ENCODE measurements at places on chromosomes 2 and 18. TPM values are rescaled to one million over a fixed set of nuclear protein-coding genes. Genes with fewer than 3 reads are reported as not detected.

Gene DSG1
- total RNA-seq = not detected

Gene SERPINB10
- total RNA-seq = not detected

Gene LHCGR
- total RNA-seq = not detected

Gene ANKRD29
- 0.25 TPM for total RNA-seq

Gene PRKAG3
- total RNA-seq = not detected

Gene CYS1
- total RNA-seq = 0.17 TPM

Gene TWSG1
- 6.1 TPM for total RNA-seq

Gene TACR1
- not detected for total RNA-seq

Gene ACTR1B
- 62.9 TPM for total RNA-seq

Gene SLC9A4
- total RNA-seq = 0.07 TPM

Gene NEB
- total RNA-seq = 0.40 TPM

Gene FNDC4
- not detected for total RNA-seq

Gene CABLES1
- total RNA-seq = 2.1 TPM

Gene SLC11A1
- total RNA-seq = 0.17 TPM

Gene UGT1A4
- not detected for total RNA-seq

Gene SKA1
- total RNA-seq = 44.1 TPM

Gene DES
- not detected for total RNA-seq

Gene NOSTRIN
- not detected for total RNA-seq

- no peak overlapping the region for H3K4me3 ChIP-seq
- H3K27me3 ChIP-seq = no peaks in the 10 kb centered on the region
- H3K27ac ChIP-seq = no peak overlapping the region
- DNase-seq = no peak
These were observed 148.4 kb downstream of the PRKCE start for GRCh38 chr2:45799679-45800381.

- H3K4me3 ChIP-seq = no peak overlapping the region
- no peak overlapping the region for H3K27ac ChIP-seq
- H3K36me3 ChIP-seq = no peaks in the 10 kb centered on the region
- peaks cover 42% of the 10 kb centered on the region for H3K27me3 ChIP-seq
- no peak for DNase-seq
These were observed 344.2 kb downstream of the MTX2 start for GRCh38 chr2:176613323-176613987.

DNA sequence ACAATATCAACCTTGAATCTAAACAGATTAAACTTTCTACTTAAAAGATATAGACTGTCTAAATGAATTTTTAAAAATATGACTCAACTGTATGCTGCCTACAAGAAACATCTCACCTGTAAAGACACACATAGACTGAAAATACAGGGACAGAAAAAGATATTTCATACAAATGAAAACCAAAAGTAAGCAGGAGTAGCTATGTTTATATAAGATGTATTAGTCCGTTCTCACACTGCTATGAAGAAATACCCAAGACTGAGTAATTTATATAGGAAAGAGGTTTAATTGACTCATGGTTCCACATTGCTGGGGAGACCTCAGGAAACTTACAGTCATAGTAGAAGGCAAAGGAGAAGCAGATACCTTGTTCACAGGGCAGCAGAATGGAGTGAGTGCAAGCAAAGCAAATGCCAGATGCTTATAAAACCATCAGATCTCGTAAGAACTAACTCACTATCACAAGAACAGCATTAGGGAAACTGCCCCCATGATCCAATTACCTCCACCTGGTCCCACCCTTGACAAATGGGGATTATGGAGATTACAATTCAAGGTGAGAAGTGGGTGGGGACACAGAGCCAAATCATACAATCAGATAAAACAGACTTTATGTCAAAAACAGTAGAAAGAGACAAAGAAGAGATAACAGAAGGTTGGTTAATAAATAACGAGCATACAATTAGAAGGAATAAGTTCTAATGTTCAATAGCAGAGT, 214.4 kb upstream of the SLC39A10 start:
- H3K27ac ChIP-seq = peak overlapping the region; percentile 37
- no peak for DNase-seq
- no peak overlapping the region for H3K4me3 ChIP-seq

DNA sequence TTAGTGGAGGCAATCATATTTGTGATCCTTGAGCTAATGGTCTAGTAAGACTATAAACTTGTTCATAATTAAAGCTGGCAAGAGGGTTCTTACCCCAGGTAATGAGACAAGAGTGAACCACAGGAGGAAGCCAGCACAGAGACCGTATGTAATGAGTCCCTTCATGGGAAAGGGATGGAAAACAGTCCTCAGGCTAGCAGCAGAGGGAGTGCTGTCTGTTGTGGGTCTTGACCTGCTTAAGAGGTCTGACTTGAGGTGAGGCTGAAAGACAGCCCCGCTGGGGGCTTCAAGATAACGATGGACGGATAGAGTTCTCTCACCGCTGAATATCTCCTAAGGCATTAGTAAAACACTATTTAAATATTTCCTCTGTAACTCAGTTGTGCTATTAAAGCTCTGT, 16.2 kb upstream of the POLE4 start:
- no peaks in the 10 kb centered on the region for H3K27me3 ChIP-seq
- peaks cover 2% of the 10 kb centered on the region for H3K36me3 ChIP-seq
- DNase-seq = no peak

- H3K27ac ChIP-seq = no peak overlapping the region
- H3K4me3 ChIP-seq = no peak overlapping the region
- H3K4me1 ChIP-seq = no peaks in the 10 kb centered on the region
- no peak for DNase-seq
These were observed 387.6 kb downstream of the DCDC2C start for GRCh38 chr2:4090668-4091630.

- H3K27me3 ChIP-seq = no peaks in the 10 kb centered on the region
- H3K27ac ChIP-seq = no peak overlapping the region
- no peaks in the 10 kb centered on the region for H3K4me1 ChIP-seq
These were observed 418.2 kb upstream of the ZEB2 start for GRCh38 chr2:144937910-144938709.

DNA sequence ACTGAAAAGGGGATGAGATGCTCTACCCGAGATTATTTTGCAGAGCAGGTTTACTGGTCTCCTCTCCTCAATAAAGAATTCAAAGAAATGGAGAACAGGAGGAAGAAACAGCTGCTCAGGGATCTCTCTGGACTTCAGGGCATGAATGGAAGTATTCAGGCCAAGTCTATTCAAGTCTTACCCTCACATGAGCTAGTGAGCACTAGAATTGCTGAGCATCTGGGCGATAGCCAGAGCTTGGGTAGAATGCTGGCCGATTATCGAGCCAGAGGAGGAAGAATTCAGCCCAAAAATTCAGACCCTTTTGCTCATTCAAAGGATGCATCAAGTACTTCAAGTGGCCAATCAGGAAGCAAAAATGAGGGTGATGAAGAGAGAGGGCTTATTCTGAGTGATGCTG, 60.0 kb downstream of the PIKFYVE start:
- DNase-seq = no peak
- peaks cover 57% of the 10 kb centered on the region for H3K36me3 ChIP-seq
- no peaks in the 10 kb centered on the region for H3K27me3 ChIP-seq
- no peak overlapping the region for H3K4me3 ChIP-seq

DNA sequence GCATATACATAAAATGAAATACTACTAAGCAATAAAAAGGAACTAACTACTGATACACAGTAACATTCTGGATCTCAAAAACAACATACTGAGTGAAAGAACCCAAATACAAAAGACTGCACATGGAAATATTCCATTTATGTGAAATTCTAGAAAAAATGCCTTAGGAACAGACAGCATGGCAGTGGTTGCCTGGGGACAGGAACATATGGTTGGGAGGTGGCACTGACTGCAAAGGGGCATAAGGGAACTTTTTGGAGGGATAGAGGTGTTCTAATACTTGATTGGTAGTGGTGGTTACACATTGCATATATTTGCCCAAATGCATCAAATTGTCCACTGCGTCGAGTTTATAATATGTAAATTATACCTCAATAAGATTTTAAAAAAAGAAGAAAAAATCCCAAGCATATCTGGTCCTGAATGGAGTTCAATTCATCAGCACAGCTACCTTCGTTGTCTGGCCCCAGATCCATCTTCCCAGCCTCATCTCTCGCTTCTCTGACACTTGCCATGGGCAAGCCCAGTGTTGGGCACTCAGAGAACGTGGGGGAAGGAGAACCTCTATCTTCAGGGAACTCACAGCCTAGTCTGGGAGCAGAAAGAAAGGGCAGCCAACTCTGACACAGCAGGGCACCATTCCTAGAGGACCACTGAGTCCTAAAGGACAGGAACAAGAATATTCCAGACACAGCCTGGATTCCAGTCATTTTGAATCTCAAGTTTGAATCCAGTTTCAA, 8.6 kb upstream of the SMAD4 start:
- no peaks in the 10 kb centered on the region for H3K4me1 ChIP-seq
- DNase-seq = no peak
- no peak overlapping the region for H3K4me3 ChIP-seq
- peaks cover 8% of the 10 kb centered on the region for H3K36me3 ChIP-seq

DNA sequence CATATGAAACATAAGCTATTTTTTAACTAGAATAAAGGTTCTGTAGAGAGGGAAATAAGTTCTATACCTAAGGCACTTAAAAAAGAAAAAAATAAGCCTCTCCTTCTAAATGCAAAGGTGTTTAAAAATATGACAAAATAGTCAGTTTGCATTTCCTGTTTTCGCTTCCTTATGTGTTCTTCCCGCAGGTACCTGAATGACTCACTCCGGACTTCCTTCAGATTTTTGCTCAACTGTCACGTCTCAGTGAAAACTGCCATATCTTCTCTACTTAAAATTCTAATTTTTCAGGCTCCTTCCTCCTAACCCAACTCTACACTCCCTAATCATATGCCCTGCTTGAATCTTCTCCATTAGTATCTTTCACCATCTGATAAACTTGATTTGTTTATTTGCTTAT, 1333.1 kb downstream of the LRP1B start:
- H3K27ac ChIP-seq = no peak overlapping the region
- H3K27me3 ChIP-seq = no peaks in the 10 kb centered on the region
- H3K4me3 ChIP-seq = no peak overlapping the region

- no peak for DNase-seq
- no peak overlapping the region for H3K4me3 ChIP-seq
- H3K4me1 ChIP-seq = peaks cover 2% of the 10 kb centered on the region
- no peaks in the 10 kb centered on the region for H3K36me3 ChIP-seq
- no peaks in the 10 kb centered on the region for H3K27me3 ChIP-seq
These were observed 44.9 kb upstream of the ID2 start for GRCh38 chr2:8636721-8637636.

GRCh38 chr2:43149482-43150107, 76.8 kb downstream of the ZFP36L2 start:
- H3K27me3 ChIP-seq = no peaks in the 10 kb centered on the region
- H3K4me1 ChIP-seq = peaks cover 74% of the 10 kb centered on the region
- H3K27ac ChIP-seq = peak overlapping the region; percentile 82
- DNase-seq = no peak
- H3K36me3 ChIP-seq = peaks cover 3% of the 10 kb centered on the region

- no peak overlapping the region for H3K27ac ChIP-seq
- peaks cover 2% of the 10 kb centered on the region for H3K27me3 ChIP-seq
- no peak overlapping the region for H3K4me3 ChIP-seq
- no peaks in the 10 kb centered on the region for H3K36me3 ChIP-seq
These were observed 174.5 kb upstream of the MGAT5 start for GRCh38 chr2:134079373-134079772.

DNA sequence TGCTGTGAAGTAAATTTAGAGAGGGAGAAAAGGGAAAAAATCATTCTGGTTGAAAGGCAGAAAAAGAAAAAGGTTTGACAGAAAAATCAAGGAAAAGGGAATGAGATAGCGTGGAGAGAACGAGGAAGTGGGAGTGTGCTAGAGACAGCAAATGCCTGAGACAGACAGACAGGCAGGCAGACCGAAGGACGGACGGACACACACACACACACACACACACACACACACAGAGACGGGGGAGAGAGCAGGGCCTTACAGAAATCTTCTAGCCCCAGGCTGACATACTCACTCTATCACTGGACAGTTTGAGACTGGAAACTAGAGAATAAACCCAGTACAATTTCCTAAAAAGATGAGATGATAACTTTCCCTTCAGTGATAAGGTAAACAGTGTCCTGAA, 238.4 kb downstream of the ZNF521 start:
- no peak for DNase-seq
- no peaks in the 10 kb centered on the region for H3K4me1 ChIP-seq
- no peak overlapping the region for H3K4me3 ChIP-seq
- H3K27ac ChIP-seq = no peak overlapping the region
- H3K36me3 ChIP-seq = no peaks in the 10 kb centered on the region

DNA sequence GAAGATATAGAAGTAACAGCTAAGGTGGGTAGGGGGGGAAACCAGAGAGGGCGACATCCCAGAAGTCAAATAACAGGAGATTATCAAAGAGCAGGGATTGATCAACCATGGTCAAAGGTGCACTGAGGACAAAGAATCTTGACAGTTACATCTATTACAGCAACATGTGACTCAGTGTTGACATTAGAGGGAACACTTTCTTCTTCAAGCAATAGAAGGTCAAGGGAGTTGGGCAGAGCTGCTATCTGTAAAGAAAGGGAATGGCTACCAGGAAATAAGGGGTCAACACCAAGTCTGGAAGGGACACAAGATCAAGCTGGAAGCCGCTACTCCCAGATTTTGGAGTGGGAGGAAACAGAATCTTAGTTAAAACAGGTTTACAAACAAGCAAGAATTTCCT, 611.0 kb downstream of the TSN start:
- no peaks in the 10 kb centered on the region for H3K27me3 ChIP-seq
- no peak overlapping the region for H3K4me3 ChIP-seq
- H3K4me1 ChIP-seq = no peaks in the 10 kb centered on the region

- H3K4me3 ChIP-seq = no peak overlapping the region
These were observed 292.5 kb upstream of the SALL3 start for GRCh38 chr18:78686976-78687685.

DNA sequence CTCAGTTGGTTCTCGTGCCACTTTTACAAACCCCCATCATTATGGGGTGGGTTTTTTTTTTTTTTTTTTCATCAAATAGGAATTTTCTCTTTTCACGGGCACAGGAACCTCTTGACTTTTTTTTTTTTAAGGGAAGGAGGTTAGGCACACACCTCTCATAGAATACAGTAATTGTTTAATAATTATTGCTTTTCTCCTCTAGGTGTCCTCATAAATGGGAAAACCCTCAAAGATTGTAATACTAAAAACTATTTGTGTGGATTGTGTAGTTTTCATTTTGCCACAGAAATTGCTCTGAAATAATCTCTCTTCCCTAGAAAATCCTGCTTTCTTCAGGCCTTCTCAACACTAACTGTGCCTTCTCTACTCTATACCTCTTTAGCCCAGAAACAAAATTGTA, 147.3 kb downstream of the GREB1L start:
- no peaks in the 10 kb centered on the region for H3K36me3 ChIP-seq
- no peak for DNase-seq
- no peak overlapping the region for H3K4me3 ChIP-seq

DNA sequence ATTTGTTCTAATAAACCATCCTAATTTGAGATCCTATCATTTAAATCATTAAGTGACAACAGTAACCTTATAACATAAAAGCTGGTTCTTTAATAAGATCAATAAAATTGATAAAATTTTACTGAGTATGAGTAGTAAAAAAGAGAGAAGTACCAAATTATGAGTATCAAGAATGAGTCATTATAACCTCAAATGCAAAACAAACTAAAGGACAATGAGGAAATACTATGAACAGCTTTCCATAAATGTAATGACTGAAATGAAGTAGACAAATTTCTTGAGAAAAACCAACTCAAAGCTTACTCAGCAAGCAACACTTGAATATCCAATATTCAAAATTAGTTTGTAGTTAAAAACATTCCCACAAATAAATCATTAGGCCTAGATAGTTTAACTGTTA, 433.0 kb downstream of the ZEB2 start:
- no peaks in the 10 kb centered on the region for H3K36me3 ChIP-seq
- no peak overlapping the region for H3K27ac ChIP-seq
- no peaks in the 10 kb centered on the region for H3K27me3 ChIP-seq
- H3K4me3 ChIP-seq = no peak overlapping the region
